ENCODE measurements at places on chromosomes 6 and 20.

DNA sequence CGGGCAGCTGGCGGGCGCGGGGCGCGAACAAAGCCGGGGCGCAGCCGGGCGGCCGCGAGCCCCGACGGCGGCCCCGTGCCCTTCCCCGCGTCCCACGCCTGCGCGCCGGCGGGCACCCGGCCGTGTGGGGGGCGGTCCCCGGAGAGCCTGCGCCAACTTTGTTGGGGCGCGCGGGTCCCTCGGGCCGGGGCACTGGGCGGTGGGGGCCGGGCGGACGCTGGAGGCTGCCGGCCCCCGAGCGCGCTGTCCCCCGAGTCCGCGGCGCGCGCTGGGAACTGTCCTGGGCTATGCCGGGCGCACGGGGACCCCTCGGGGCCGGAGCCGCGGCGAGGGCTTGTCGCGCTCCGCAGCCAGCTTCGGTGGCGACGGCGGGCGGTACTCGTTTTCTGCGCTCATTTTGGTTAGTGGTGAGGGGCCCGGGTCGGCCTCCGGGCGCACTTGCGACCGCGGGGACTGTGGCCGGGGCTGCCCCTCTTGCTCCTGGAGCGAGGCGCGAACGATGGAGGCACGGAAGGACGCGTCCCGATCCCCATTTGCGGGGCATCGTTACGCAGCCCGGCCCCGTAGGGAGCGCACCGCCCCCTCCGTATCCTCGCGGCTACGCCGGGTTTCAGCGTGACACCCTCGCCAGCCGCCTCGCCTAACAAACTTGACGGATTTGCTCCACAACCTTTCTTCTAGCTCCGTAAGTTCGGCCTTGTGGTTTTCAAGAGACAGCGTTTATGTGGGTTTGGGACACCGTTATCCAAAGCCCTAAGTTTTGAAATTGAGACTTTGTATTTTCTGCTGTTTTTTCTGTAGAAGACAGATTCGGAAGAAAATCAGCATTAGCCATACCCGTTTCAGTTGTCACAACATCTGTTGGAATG lies 622 bp downstream of the SS18L1 start:
- peak; percentile 40 for DNase-seq

DNA sequence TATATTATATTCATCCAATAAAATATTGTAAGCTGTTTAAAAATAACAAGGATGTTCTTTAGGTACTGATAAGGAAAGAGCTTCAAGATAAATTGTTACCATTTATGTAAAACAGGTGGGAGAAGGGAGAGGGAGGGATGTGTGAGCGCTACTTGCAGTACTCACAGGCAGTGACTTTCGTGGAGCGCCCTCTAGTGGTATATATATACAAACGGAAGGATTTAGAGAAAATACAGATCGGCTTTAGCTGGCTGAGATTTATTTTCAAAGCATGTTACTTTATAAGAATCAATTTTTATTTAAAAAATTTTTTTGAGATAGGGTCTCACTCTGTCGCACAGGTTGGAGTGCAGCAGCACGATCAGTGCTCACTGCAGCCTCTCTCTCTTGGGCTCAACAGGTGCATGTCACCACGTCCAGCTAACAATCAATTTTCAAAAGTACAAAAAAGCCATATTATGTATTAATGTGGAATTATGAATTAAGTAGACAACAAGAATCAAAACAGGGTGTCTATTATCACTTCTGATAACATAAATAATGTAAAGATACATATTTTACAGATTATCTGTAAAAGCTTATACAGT lies 3.3 kb upstream of the MOG start:
- peak; percentile 59 for DNase-seq

GRCh38 chr20:40711079-40711478 lies 22.0 kb upstream of the MAFB start:
- DNase-seq: no peak

DNA sequence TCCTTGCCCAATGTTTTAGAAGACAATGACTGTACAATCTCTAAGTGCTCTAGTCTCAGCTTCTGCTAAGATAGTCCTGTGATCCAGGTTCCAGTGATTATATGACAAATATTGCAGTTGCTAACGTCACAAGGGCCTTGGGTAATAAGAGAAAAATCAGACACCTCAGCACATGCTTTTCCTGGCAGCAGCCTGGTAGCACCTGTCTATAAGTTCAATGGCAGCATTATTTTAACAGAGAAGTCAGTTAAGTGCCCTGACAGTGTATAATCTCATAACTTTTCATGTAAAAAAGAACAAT lies 121.3 kb upstream of the BCLAF1 start:
- no peak for DNase-seq

GRCh38 chr6:79864001-79864400 lies 83.4 kb downstream of the ELOVL4 start:
- DNase-seq: no peak

DNA sequence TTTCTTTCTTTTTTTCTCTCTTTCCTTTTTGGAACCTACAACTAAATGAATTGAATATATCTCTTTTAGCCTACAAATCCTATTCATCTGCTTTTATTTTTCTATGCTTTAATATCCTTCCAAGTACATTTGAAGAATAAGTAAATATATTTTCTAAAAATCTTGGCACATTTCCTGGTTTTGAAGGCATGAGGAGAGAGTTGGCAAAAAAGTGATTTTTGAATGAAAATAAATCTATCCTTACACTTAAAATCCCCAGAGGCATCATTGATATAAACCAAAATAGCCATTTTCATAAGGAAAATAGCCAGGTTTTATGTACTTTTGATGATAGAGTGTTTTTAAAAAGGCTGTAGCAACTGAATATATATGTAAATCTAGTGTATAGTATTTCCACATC lies 69.0 kb downstream of the SAMD5 start:
- no peak for DNase-seq

DNA sequence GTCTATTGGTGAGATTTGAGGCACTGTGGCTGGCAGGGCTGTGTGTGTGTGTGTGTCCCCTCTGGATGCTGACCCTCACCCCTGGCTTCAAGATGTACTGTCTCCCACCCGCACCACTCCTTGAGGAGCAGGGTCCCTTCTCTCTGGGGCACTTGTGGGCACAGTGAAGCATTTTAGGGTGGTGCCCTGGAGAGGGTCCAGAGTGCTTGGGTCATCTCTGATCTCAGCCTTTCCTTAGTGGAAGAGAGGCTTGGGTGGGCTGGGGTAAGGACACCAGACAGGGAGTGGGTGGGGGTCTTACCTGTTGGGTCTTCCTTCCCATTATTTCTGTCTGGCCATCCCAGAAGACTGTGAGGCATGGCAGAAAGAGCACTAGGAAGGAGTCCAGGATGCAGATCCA lies 66.1 kb downstream of the EFCAB8 start:
- DNase-seq: no peak

GRCh38 chr6:42150254-42150653 lies 7.8 kb upstream of the C6orf132 start:
- DNase-seq: no peak
